ENCODE measurements at places on chromosomes 12 and 14. TPM values are rescaled to one million over a fixed set of nuclear protein-coding genes. Genes with fewer than 3 reads are reported as not detected.

DNA sequence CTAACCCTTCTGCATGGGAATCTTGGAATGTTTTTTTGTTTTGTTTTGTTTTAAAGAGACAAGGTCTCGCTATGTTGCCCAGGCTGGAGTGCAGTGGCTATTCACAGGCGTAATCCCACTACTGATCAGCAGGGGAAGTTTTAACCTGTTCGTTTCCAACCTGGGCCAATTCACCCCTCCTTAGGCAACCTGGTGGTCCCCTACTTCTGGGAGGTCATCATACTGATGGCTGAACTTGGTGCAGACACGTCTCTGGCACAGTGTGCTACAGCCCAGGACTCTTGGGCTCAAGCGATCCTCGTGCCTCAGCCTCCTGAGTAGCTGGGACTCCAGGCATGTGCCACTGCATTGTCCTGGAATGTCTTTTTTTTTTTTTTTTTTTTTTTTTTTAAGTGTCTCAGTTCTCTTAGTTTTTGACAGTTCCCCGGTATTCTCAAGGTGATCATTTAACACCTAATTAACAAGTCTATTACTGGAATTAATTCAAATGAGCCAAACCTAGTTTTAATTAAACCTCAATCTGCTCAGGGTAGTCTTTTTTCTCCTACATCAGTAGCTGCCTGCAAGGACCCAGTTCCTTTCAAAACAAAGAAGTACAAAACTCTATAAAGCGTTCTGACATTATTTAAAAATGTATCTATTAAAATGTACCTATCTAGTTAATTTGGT lies 49.0 kb upstream of the ISM2 start:
- no peaks in the 10 kb centered on the region for H3K4me1 ChIP-seq
- H3K36me3 ChIP-seq, result peaks cover 2% of the 10 kb centered on the region
- no peak overlapping the region for H3K4me3 ChIP-seq
- H3K27ac ChIP-seq, result no peak overlapping the region
- no peaks in the 10 kb centered on the region for H3K27me3 ChIP-seq
- no peak for DNase-seq

DNA sequence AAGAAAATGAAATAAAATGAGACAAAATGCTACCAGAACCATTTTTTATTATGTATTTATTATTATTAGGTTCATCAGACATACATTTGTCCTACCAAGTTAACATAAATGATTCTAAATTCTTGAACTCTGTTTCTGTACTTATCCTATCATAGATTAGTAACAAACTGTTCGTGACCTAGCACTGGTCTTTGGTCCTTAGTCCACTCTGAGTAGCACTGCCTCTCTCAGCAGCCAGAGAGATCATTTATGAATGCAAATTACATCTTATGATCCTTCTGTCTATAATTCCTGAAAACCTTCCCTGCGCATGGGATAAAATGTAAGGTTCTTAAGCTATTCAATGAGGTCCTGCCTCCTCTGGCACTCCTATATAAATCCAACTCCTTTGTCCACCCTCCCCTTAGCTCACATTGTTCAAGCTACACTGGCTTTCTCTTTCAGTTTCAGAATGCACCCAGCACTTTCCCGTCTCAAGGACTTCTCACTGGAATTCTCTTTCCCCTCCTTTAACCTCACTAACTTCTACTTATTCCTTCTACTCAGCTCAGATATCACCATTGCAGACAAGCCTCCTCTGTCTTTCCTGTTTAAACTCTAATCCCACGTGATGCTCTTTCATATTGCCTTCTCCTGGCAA lies 17.1 kb downstream of the PDZRN4 start:
- H3K4me1 ChIP-seq, result no peaks in the 10 kb centered on the region
- no peaks in the 10 kb centered on the region for H3K27me3 ChIP-seq
- no peak overlapping the region for H3K27ac ChIP-seq
- H3K36me3 ChIP-seq, result no peaks in the 10 kb centered on the region
- DNase-seq, result no peak
- H3K4me3 ChIP-seq, result no peak overlapping the region

DNA sequence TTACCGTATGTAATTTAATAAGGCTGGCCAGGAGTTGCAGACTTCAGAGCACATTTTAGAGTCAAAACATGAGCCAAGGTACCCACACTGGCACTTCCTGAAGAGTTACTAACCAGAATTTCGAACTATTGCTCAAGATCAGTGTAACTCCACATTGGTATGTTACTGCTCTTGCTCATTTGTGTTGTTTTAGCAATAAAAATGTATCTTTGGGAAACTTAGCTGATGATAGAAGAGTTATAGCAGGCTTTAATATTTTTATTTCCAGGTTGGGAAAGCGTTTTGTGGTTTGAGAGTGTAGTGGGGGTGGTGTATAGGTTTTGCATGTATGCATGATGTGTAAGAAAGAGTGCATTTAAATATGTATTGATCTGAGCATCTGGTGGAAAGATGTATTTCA lies 96.6 kb downstream of the SCN8A start:
- H3K27me3 ChIP-seq, result no peaks in the 10 kb centered on the region
- no peak overlapping the region for H3K27ac ChIP-seq
- no peak for DNase-seq
- no peak overlapping the region for H3K4me3 ChIP-seq
- H3K36me3 ChIP-seq, result no peaks in the 10 kb centered on the region

DNA sequence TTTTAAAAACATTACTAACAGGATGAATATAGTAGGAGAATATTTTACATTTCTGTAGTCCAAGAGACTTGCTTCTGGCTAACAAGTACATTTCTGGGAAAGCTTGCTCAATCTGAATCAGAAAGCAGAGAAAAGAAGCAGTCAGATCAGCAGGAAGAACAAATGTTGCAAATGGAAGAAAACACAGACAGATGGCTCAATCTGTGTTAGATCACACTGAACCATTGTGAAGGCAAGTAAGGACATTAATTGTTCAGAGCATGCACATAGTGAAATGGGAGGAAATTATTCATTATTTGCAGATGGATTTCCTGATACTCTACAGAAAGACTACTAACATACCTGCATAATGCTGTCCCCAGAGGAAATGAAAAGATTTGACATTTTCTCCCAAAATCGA lies 65.2 kb upstream of the CNOT2 start:
- no peaks in the 10 kb centered on the region for H3K27me3 ChIP-seq
- H3K4me3 ChIP-seq, result no peak overlapping the region

GRCh38 chr14:104680806-104681688 lies 8.4 kb upstream of the INF2 start:
- H3K36me3 ChIP-seq, result no peaks in the 10 kb centered on the region
- H3K27ac ChIP-seq, result peak overlapping the region; percentile 53
- H3K4me3 ChIP-seq, result peak overlapping the region; percentile 39
- no peak for DNase-seq
- no peaks in the 10 kb centered on the region for H3K27me3 ChIP-seq

DNA sequence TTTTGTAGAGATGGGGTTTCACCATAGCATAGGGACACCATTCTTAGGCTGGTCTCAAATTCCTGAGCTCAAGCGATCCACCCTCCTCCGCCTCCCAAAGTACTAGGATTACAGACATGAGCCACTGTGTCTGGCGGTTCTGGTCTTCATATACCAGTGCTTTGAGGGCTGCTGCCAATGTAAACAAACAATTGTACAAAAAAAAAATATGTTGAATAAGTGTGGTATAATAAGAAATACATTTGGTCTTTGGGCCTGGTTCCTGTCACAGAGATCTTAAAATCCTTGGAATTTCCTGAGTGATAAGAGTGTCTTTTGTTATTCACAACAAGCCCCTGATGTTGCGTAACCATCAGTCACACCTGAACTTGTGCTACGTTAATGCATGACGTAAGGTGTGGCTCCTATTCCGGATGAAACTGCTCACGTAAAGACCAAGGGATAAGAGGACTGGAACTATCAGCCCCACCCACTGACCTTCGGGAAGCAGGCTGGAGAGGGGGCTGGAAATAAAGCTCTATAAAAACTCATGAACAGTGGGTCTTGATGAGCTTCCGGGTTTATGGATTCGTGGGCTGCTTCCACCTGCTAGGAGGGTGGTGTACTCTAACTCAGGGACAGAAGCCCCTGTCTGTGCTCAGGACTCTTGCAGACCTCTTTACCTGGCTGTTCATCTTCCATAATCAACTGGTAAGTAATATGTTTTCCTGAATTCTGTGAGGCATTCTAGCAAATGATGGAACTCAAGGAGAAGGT lies 16.5 kb upstream of the RIMKLB start:
- peaks cover 14% of the 10 kb centered on the region for H3K4me1 ChIP-seq
- DNase-seq, result peak; percentile 51
- no peaks in the 10 kb centered on the region for H3K27me3 ChIP-seq
- H3K4me3 ChIP-seq, result no peak overlapping the region

GRCh38 chr12:1782215-1782614 lies 38.1 kb upstream of the LRTM2 start:
- no peaks in the 10 kb centered on the region for H3K27me3 ChIP-seq
- H3K36me3 ChIP-seq, result peaks cover 22% of the 10 kb centered on the region
- H3K27ac ChIP-seq, result no peak overlapping the region
- no peak for DNase-seq
- no peaks in the 10 kb centered on the region for H3K4me1 ChIP-seq

DNA sequence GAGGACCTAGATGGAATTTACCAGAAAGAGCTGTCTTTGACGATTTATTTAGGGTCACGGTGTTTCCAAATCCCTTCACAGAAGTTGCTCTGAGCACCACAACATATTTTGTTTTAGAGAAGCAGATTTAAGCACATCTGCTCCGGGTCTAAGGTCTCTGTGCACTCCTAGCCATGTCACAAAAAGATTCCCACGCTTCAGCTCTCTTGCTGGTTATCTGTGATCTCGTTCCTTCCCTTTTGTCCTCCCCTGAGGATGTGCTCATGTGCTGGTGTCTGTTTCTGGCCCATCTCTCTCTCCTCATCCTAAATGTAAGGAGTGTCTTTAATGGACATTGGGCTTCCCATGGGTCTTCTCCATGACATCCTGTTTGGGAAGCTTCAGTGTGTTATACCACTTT lies 53.7 kb upstream of the GNPNAT1 start:
- H3K27me3 ChIP-seq, result no peaks in the 10 kb centered on the region
- peaks cover 3% of the 10 kb centered on the region for H3K4me1 ChIP-seq
- H3K36me3 ChIP-seq, result no peaks in the 10 kb centered on the region
- H3K4me3 ChIP-seq, result no peak overlapping the region

Gene TMEM253
- total RNA-seq, result not detected

Gene CPSF2
- 66.6 TPM for total RNA-seq

Gene FZD10
- total RNA-seq, result not detected
